ENCODE measurements at places on chromosomes 5 and 9. TPM values are rescaled to one million over a fixed set of nuclear protein-coding genes. Genes with fewer than 3 reads are reported as not detected.

SUSD3 gene
- total RNA-seq, result 0.09 TPM

ANXA2R gene
- total RNA-seq, result 3.4 TPM

PLEKHG4B gene
- total RNA-seq, result not detected

PCDHGA4 gene
- 3.7 TPM for total RNA-seq

SHISAL2B gene
- total RNA-seq, result not detected

PPP2R2B gene
- 1.6 TPM for total RNA-seq

NTMT1 gene
- 27.6 TPM for total RNA-seq

FAM120AOS gene
- total RNA-seq, result 60.5 TPM

HTR4 gene
- not detected for total RNA-seq

HSD17B3 gene
- not detected for total RNA-seq

FOXD4 gene
- 0.27 TPM for total RNA-seq

PCDHB5 gene
- total RNA-seq, result 0.45 TPM

FABP6 gene
- total RNA-seq, result not detected

PDE6A gene
- total RNA-seq, result not detected

N4BP3 gene
- 0.18 TPM for total RNA-seq

GPRIN1 gene
- 7.1 TPM for total RNA-seq

PCDHGA3 gene
- total RNA-seq, result 1.1 TPM

IL13 gene
- not detected for total RNA-seq

EXD3 gene
- total RNA-seq, result 5.2 TPM

CNTNAP3B gene
- total RNA-seq, result 6.4 TPM

GLIPR2 gene
- 36.6 TPM for total RNA-seq

SIT1 gene
- 1.6 TPM for total RNA-seq

FNIP1 gene
- 99.9 TPM for total RNA-seq

BRD3OS gene
- total RNA-seq, result 11.5 TPM

FAM200C gene
- 5.5 TPM for total RNA-seq

TLE4 gene
- 75.3 TPM for total RNA-seq

IL9 gene
- not detected for total RNA-seq

MAP1B gene
- total RNA-seq, result 401 TPM

PHYHD1 gene
- 13.1 TPM for total RNA-seq

EQTN gene
- total RNA-seq, result not detected

SET gene
- 313 TPM for total RNA-seq

CD274 gene
- total RNA-seq, result 0.33 TPM

INSYN2B gene
- total RNA-seq, result 7.8 TPM

TRIO gene
- total RNA-seq, result 222 TPM

PCDH12 gene
- total RNA-seq, result 0.16 TPM

PCA3 gene
- not detected for total RNA-seq

ANKRD34B gene
- total RNA-seq, result not detected

IL17B gene
- not detected for total RNA-seq

RNF183 gene
- total RNA-seq, result not detected

TMEM38B gene
- total RNA-seq, result 17.7 TPM

SYK gene
- not detected for total RNA-seq

SECISBP2 gene
- total RNA-seq, result 32.6 TPM

CDH10 gene
- 1.4 TPM for total RNA-seq

GPR150 gene
- 0.27 TPM for total RNA-seq

ROPN1L gene
- not detected for total RNA-seq

GLDC gene
- 0.65 TPM for total RNA-seq

IFNA2 gene
- total RNA-seq, result not detected

SURF2 gene
- total RNA-seq, result 33.9 TPM

HMCN2 gene
- not detected for total RNA-seq

PGM5 gene
- total RNA-seq, result 13.5 TPM
